Suprapubic skin (tissue), 4 donors: ENCODE measurements at places on chromosomes 7 and 10.

DNA sequence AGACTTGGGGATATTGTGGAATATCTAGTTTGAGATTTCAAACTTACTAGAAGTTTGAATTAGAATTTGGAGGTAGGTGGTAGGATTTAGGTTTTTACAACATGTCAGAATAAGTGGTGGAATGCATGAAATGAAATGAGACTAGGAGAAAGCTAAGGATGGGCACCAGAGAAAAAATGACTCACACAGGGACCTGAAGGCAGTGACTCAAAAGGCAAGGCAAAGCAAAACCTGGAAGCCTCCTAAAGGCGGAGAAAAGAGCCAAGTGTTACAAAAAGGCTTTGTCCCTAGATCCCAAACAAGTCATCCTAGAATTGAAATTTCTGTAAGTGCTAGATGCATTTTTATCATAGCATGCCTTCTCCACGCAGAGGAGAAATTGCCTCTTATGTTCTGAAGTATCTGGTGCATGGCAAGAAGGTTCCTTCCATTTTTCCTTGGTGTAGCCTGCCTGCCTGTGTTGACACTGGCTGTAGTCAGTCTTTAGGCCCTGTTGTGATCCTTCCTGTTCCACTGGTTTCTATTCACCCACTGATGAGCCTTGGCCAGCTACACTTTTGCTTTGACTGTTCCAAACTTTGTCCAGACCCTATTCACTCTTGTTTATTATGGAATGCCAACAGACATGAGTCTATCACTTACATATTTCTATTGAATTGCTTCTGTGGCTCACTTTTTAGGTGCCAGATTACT lies 109.3 kb downstream of the ETV1 start:
- no peak for DNase-seq

GRCh38 chr7:139068544-139069399 lies 32.9 kb upstream of the ZC3HAV1L start:
- DNase-seq = no peak

GRCh38 chr7:103651593-103652377 lies 205.8 kb upstream of the SLC26A5 start:
- DNase-seq = no peak

DNA sequence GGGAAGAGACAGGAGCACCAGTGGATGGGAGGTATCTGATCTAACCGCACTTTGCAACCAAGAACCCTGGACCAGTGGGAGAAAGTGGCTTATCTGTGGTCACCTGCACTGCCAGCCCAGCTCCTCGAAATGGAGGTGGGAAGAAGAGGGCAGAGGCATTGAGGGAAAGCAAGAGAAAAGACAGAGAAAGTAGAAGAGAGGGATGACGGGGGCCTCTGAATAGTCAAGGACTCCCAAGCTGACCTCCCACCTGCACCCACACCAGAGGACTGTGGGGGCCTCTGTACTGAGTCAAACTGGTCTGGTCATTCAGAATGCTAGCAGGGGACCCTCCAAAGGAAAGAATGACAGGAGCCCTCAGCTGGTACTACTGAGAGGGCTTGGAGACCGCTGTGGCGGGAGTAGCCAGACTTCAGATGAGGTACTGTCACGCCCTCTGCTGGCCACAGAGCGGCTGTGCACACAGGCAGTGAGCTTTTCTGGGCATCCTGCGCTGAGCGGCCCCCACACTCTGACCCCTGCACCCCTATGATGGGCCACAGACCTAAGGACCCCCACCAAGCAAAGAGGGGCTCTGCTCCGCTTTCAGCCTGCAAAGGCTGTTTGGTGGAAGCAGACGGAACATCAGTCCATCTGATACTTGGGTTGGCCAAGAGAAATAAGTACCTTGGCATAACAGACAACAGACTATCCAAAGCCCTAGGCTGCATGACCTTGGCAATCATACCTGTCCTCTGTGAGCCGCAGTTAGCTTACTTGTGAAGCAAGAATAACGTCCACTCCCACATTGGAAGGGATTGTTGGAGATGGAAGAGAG lies 112.9 kb downstream of the COL13A1 start:
- DNase-seq = no peak

GRCh38 chr7:43583424-43584194 lies 701 bp downstream of the STK17A start:
- DNase-seq = peak; percentile 85

DNA sequence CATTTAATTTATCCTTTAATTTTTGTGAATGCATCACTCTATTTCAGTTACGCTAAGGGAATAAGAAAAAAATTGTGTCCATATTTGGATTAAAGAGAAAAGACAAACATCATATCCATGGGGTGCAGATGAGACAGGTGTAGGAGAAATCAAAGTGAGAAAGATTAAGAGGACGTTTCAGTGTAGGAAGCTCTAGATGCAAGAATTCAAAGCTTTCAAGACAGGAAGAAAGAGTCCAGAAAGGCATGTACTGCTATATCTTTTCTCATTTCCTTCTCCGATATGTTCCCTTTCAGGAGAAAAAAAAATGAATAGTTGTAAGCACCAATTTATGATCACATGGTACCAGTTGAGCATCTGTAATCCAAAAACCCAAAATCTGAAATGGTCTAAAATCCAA lies 17.0 kb upstream of the C1GALT1 start:
- DNase-seq = no peak

GRCh38 chr10:47336387-47337134 lies 11.6 kb upstream of the RBP3 start:
- DNase-seq = peak; percentile 55

- DNase-seq = no peak
Measured at GRCh38 chr7:142557971-142558582, 191.2 kb upstream of the PRSS1 start.

DNA sequence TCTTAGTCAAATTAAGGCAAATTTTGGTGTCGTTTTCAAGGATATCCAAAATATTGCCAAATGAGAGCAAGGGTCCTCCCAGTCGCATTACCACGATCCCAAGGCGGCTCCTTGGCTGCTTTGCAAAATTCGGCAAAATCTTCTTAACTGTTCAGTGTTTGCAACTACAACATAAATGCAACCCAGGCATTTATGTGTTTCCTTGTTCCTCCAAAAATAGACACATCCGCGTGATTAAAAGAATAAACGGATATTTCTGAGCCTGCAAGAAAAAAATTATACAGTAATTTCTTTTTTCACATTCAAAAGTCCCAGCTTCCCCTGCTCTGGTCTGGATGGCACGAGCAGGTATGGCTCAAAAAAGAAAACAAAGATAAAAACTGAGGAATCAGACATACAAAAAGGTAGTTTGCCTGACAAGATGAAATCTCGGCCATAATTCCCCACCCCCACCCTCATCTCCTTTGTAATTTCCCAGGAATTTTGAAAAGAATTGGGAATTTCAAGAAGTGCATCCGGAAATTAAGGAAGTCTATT lies 6.0 kb downstream of the SKIDA1 start:
- DNase-seq = no peak

DNA sequence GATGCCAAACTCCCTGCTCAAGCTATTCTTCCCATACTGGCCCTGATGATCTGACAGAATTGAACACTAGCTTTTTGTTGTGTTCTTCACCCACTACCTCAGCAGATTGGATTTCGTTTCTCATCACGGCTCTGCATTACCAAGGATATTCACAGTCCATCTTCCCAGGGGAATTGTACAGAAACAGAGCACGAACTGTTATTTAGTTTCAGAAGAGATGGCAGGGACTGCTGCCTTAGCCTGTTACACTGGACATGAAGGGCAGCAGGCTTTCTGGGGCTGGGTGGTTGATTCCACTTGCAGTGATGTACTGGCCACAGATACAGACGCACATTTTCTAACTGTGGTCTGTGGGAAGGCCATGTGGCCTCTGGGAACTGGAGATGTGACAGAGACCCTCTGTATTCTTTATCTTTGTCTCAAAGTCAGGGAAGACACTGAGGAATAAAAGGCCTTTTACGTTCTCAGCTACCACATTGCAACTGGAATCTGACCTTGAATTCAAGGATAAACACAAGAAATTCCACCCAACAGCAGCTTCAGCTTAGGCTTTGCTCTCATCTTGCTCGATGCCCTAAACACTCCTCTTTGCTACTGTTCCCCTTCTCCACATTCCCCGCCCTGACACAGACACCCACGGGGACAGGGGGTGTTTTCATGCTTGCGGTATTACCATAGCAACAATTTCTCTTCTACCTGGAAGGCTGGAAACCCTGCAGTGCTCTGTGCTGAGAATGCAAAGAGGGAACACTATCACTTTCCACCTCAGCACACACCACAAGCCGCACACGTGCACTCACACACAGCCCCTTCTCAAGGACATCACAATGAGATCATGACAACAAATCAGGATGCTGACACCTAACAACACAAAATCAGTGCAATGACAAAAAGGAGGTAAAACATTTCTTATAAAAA lies 81.7 kb downstream of the RNF216 start:
- no peak for DNase-seq

DNA sequence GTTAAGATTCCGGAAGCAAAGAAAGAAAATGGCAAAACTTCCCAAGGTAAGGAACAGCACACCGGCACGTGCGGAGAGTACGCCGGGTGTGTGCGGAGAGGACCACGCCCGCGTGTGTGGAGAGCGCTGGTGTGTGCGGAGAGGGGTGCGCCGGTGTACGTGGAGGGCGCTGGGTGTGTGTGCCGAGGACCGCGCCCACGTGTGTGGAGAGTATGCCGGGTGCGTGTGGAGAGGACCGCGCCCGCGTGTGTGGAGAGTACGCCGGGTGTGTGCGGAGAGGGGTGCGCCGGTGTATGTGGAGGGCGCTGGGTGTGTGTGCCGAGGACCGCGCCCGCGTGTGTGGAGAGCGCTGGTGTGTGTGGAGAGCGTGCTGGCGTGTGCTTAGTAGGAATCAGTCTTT lies 48.6 kb upstream of the DPYSL4 start:
- no peak for DNase-seq

GRCh38 chr7:133698127-133698526 lies 429.0 kb upstream of the LRGUK start:
- DNase-seq = no peak

DNA sequence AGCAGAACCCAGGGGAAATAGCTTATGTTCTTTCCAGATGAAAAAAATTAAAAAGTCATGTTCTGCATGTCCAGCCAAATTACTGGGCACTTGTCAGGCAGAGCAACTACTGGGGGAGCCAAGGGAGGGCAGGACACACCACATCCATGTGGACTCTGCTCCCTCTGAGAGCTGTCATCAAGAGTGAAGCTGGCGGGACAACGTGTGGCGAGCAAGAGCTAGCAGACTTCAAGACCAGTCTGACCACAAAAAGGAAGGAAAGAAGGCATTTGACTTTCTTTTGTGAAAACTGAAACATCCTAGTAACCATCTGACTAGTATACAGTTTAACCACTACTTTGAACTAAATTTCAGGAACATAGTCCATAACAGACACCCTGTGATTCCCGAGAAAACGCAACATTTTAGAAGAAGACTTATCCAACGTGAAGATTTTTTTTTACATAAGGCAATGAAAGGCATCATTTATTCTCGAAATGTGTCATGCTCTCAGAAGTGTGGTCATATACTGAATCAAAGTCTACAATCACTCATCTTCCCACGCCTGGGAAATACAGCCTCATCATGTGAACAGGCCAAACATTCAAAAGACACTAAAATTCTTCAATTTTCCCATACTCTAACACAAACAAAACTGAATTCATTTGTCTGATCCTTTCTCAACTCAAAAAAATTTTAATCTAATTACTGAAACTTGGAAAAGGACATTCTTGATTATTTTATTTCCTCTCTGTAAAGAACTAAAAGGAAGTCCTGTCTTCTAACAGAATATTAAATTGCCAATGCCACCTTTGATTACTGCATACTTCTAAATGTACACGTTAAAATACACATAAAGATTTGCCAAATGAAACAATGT lies 15.5 kb downstream of the CYTH3 start:
- DNase-seq = no peak

DNA sequence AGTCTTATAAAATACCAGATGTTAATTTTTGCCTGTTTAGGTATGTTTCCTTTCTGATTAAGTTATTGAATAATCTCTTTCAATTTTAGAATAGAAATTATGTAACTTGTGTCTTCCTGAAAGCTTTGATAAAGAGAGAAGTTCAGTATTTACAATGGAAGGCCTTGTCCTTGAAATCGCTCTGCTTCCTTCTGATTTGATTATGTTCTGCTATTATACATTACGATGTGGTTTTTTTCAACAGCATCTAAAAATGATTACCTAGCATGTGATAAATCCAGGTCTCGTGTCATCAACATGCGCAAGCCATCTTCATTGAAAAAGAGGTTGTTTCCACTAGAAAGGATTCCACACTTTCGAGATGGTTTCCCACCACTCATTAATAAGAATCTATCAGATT lies 96.5 kb upstream of the SLC26A5 start:
- DNase-seq = no peak

DNA sequence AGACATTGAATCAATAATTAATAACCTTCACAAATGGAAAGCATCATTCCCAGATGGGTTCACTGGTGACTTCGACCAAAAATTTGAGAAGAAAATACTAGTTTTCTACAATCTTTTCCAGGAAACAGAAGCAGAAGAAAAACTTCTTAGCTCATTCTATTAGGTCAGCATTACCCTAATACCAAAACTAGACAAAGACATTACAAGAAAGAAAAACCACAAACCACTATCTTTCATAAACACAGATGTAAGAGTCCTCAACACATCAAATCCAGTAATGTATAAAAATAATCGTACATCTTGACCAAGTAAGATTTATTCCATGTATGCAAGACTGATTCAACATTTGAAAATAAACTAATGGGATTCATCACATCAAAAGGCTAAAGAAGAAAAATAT lies 64.0 kb upstream of the CDK1 start:
- no peak for DNase-seq

- DNase-seq = no peak
Measured at GRCh38 chr10:88565072-88565471, 18.0 kb downstream of the RNLS start.

- no peak for DNase-seq
Measured at GRCh38 chr7:129343099-129343700, 91.0 kb upstream of the STRIP2 start.

- no peak for DNase-seq
Measured at GRCh38 chr10:11335881-11336430, 275.5 kb downstream of the USP6NL start.
